ENCODE measurements at places on chromosomes 3 and 15.
A peak's percentile ranks its signal among the peaks of the same experiment; 100 is the strongest.

DNA sequence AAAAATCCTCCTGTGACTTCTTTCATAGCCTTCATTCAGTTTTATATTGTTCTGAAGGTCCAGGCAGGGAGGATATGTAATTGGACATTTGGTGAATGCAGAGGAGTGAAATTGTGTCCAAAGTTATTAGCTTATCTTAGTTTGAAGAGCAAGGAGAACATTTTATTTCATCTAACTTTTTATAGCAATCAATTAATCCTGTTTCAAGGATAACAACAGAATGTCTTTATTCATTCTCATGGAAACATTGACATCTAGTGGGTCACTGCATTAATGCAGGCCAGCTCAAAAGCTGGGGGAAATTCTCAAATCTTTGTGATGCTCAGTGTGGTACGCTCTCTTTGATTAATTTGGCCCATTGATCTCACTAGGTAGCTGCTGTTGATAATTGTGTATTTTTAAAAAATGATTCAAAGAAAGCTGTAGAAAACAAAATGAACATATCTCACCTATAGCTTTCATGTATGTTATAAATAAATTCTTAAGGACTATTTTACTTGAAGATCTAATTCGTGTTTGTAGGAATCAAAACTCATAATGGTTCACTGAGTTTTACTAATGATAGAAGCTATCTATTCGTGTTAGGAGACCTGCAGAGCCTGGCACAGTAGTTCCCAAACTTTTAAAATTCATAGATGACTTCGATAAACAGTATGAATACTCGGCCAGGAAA, 150.8 kb upstream of the KCNMB2 start:
- DNase-seq, result peak; percentile 14

DNA sequence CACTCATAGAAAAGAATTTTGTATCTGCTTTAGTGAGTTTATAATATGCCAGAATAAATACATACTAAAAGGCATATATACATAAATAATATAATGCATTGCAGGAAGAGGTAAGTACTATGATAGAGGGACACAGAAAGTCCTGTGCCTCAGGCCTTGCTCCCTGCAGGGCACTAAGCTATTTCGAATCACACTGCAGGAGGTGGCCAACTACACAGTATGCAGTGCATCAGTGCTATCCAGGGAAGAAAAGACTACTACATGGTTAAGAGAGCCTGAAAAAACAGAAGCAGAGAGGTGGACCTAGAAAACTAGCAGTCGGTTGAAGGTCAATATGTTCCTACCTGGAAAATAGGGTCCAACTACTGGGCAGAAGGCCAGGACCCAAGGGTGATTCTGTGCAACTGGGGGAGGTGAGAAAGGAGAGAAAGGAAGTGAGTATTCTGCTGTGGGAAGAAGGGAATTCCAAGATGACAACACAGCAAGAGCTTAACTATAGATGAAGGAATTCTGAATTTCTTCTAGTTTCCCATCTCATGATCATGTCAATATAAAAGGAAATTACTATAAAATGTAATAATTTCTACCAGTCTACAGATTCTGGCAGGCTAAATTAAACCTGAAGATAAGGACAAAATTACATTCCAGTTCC, 218.0 kb downstream of the ZBTB20 start:
- no peak for DNase-seq

- no peak for DNase-seq
These were observed 8.9 kb upstream of the PRKCD start for GRCh38 chr3:53151870-53152660.

GRCh38 chr3:125087768-125088391, 32.1 kb upstream of the HEG1 start:
- no peak for DNase-seq

DNA sequence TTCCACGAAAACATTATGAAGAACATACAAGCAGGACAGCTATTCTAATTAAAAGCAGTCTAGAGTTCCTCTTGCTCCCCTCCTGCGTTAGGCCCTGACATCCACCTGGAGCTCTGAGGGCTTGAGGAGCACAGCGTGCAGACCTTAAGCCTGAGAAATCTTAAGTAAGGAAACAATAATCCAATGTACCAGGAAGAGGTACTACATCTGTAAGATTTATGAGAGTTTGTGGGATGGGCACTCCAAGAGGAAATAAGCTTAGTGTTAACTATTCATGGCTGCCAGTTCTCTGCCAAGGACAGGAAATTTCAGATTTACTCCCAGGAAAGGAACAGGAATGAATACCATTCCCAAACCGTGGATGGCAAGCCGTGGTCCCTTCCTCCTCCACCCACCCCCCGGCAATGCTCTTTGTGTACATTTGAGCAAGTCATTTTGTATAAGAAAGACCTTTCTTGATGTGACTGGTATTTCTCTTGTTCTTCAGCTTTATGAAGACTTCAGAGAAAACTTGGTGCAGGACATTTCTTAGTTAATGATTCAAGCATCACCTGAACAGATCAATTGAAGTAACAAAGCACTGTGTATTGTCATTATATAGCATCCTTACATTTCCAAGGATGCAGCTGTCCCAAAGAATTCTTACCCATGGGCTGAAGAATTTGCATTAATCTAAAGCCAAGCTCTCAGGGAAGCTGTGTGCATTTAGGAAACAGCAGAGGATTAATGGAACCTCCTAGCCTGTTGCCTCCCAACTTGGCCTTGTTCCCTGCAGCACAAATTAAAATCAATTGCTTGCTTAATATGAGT, 28.8 kb upstream of the VILL start:
- DNase-seq, result no peak

- DNase-seq, result no peak
These were observed 7.6 kb downstream of the CPN2 start for GRCh38 chr3:194343561-194343893.

GRCh38 chr15:36921484-36922091, 178.8 kb downstream of the MEIS2 start:
- DNase-seq, result no peak

DNA sequence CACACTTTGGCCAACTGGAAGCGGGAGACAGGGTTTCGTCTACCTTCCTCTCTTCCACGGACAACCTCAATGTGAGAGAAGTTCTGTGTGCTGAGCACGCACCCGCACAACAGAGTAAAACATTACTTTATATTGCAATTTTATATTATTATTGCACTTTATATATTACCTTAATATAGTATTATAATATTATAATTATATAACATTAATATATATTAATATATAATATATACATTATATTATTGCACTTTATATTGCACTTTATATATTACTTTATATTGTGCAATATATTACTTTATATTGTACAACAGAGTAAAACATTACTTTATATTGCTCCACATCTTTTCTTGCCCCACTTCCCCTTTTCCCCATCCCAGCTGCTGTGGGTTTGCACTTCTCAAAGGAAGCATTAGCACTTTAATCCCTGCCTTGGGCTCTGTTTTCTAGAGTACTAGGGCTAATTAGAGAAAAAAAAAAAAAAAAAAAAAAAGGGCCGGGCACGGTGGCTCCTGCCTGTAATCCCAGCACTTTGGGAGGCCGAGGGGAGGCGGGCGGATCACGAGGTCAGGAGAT, 76.4 kb upstream of the SLC4A7 start:
- DNase-seq, result no peak

GRCh38 chr3:141346418-141346817, 21.9 kb upstream of the ZBTB38 start:
- no peak for DNase-seq

DNA sequence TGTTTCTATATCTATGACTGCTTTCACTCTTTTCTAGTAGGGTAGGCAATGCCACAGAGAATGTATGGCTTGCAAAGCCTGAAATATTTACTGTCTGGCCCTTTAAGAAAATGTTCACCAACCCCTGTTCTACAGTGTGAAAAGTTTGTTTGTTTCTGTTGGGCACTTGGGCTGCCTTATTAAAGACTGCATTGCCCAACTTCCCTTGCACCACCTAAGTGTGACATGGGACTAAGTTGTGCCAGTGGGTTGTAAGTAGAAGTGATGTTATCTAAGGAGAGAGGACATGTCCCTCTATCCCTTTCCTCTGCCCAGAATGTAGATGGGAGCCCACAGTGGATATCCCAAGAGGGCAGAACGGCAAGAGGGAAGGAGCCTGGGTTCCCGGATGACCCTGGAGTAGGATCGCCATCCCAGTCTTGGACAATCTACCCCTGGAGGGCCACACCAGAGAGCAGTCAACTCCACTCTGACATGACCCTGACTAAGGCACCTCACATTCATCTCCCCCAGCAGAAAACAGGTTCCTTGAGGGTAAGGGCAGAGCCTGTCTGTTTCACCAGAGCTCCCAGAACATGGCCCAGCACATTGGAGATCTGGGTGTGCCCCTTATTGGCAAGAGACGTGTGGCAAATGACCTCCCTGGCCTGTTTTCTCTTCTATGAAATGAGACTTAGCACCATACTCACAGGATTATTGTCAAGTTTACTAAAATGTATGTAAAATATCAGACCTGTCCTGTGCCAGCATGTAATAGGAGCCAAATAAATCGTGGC, 138.8 kb downstream of the SMAD6 start:
- no peak for DNase-seq

DNA sequence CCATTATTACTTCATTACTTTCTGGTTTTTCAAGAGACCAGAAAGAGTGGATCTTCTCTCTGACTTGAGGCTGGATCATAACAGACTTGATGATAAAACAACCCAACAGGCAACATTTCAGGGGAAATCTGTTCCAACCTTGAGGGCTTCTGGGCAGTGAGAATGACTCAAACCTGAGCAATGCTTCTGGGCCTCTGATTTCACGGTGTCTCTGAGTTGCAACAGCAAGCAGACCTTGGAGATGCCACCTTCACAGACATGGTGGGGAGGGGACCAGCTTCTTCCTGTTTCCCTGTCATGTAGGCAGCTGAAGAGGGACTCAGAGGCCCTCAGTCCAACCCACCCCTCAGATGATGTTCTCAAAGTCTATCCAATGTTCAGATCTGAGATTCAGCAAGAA, 104.0 kb downstream of the ABHD5 start:
- DNase-seq, result no peak

DNA sequence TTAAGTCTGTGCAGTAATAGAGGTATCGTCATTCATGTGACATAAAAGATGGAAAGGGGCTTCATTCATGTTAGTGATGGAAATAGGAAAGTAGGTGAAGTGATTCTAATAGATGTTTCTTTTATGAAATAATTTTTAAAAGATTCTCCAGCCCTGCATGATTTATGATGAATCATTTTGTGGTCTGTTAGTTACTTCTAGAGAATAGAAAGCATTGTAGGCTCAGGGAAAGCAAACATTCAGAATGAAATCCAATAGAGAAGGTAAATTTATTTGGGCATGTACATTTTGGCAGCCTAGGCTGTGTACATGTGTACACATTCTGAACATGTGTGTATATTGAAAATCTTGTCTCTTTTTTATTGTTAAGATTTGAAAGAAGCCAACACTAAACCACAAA, 23.1 kb downstream of the PPARG start:
- no peak for DNase-seq

All from stimulated activated CD4-positive, alpha-beta T cell treated with anti-CD3 and anti-CD28 coated beads, Interleukin-15, amount 100 ng/mL, for 24 hours (primary cell).